ENCODE measurements at places on chromosomes 13 and 19.

- DNase-seq: no peak
Observed at GRCh38 chr13:28093881-28094280, 6.5 kb downstream of the FLT3 start.

DNA sequence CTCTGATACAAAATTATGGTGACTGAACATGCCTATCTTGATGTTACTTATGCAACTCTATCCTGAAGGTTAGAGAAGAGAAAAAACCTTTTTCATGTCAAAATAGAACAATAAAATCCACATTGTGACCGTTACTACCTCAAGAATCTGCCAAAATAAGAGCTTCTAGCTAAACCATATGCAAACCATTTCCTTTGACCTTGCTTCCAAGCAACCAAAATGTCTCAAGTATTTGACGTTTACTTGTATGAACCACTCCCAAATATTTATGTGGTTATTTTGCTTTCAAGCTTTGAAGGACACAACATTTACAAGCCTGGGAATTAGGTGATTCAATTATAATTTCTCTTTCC is 13.9 kb downstream of the FOXO1 start:
- DNase-seq: no peak

- no peak for DNase-seq
Observed at GRCh38 chr13:113609616-113610015, 25.1 kb downstream of the TFDP1 start.

GRCh38 chr19:20422216-20423205 is 143.1 kb downstream of the ZNF737 start:
- DNase-seq: no peak

DNA sequence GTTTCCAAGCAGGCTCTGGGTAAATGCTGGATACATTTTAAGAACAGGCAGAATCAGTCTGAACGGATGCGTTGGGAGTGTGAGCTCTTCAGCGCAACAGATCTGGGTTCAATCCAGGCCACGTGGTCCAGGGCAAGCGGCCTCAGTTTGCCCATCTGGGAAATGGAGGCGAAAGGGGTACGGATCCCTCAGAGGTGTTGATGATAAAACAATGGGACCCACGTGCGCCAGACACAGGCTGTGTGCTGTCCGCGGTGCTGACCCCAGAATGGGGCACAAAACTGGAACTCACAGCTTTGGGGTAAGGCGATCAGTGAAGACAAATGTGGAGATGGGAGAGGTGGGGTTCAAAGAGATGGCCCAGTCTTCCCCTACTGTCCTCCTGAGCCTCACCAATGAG is 13.1 kb upstream of the PDE4C start:
- DNase-seq: no peak

DNA sequence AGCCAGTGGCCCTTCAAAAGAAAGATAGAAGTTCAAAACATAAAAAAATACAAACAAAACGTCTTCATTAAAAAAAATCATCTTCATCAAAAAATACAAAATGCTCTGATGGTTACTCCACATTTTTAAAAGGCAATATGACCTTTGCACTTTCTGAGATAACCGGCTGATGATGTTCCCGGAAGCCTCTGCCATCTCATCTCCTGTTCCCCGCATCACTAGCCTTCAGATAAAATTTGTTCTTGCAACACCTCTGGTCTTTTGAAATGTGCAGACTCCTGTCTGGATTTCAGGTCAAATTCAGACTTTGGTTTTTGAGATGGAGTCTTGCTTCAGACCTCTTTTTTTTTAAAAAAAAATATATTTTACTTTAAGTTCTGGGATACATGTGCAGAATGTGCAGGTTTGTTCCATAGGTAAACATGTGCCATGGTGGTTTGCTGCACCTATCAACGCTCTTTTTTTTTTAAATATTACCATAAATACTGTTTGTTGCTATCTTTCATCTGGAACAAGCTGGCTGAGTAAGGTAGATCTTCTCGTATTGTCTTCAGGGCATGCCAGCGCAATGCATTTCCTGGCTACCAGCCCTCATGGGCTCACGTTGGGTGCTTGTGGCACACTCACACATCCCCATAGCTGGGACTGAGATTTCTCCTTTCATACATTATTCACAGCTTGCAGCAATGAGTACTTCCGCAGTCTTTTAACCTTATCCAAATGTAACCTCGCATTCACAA is 418.9 kb upstream of the ARGLU1 start:
- DNase-seq: no peak

- no peak for DNase-seq
Observed at GRCh38 chr19:29299416-29300380, 86.7 kb upstream of the UQCRFS1 start.

GRCh38 chr13:105047676-105048295 is 1487.7 kb downstream of the EFNB2 start:
- no peak for DNase-seq

DNA sequence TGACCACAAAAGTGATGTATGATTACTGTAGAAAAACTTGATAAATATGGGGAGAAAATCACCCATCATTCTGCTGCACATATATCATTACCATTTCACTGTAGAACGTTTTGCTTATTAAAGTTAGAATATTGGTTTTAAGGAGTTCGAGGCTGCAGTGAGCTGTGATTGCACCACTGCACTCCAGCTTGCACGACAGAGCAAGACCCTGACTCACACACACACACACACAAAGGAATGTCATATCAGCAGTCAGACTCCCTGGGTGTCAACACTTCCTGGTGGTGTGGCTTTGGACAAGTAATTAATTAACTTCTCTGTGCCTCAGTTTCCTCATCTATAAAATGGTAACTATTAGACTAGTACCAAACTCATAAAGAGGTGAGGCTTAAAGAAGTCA is 11.3 kb upstream of the PNMA8A start:
- DNase-seq: no peak
